ENCODE measurements at places on chromosomes 11 and 22.

DNA sequence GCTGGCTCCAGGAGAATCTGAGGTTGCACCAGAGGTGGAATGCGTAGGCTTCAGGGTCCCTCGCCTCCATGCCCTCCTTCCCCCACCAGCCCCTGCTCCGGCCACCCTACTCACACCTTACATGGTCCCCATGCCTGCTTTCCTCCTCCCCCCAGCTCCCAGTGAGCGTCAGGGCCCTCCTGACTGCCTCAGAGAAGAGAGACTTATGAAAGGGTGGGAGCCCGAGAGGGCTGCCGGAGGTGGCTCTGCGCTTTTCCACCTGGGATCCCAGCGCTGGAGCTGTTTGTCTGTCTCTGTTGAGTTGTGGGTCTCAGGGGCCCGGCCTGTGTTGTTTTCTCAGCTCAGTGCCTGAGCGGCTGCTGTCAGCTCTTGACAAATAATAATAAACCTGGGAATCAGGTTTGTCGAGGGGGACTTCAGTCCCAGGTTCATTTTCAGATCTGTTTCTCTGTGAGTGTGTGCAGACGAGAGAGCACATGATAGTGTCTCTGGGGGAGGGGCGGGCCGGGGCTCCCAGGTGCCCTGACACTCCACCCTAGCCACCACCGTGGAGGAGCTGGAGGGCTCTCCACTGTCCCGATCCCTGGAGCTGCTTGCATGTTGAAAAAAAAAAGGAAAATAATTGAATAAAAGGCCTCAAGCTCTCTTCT is 153.7 kb downstream of the FEZ1 start:
- DNase-seq, result no peak

DNA sequence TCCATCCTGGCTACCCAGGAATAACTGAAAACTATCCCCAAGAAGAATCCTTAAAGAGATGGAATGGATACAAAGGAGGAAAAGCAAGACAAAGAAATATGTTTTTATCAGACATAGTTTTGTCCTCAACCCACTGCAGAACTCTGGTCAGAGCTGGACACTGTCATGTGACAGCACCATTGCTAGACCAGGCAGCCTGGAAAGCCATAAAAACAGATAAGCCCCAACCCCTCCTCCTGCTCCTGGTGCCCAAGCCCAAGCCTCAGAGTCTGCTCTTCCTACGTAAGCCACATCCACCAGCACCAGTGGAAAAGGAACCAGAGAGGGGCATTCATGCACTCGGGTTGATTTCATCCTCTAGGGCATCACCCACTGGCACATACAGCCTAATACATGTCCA is 116.9 kb downstream of the TRIM29 start:
- no peak for DNase-seq

GRCh38 chr22:46012881-46013281 is 35.9 kb upstream of the WNT7B start:
- DNase-seq, result no peak

GRCh38 chr11:74142624-74143023 is 28.2 kb downstream of the C2CD3 start:
- DNase-seq, result peak; percentile 61

Measured in astrocyte of the hippocampus (primary cell).